ENCODE measurements at places on chromosomes 12 and 14. TPM values are rescaled to one million over a fixed set of nuclear protein-coding genes. Genes with fewer than 3 reads are reported as not detected.

ARHGDIB gene
- total RNA-seq, result 636 TPM

OAS1 gene
- total RNA-seq, result 7.5 TPM

USP44 gene
- 2.0 TPM for total RNA-seq

DNAI7 gene
- not detected for total RNA-seq

KRT2 gene
- total RNA-seq, result not detected

TBX3 gene
- total RNA-seq, result 1.8 TPM

KRT3 gene
- not detected for total RNA-seq

DTX1 gene
- total RNA-seq, result not detected

KRT72 gene
- total RNA-seq, result not detected

YBX3 gene
- 311 TPM for total RNA-seq

FITM1 gene
- total RNA-seq, result not detected

MYO1H gene
- total RNA-seq, result not detected

KLHL42 gene
- 25.2 TPM for total RNA-seq

HSPA2 gene
- 8.7 TPM for total RNA-seq

FAM90A1 gene
- total RNA-seq, result not detected

SYT1 gene
- total RNA-seq, result 2.9 TPM

PRR4 gene
- 0.76 TPM for total RNA-seq

SLC6A15 gene
- total RNA-seq, result 2.3 TPM

IGFBP6 gene
- 8.5 TPM for total RNA-seq

GPD1 gene
- under 0.01 TPM for total RNA-seq

IGF1 gene
- 1.4 TPM for total RNA-seq

KCNC2 gene
- not detected for total RNA-seq

SLC38A4 gene
- 0.33 TPM for total RNA-seq

KRT79 gene
- total RNA-seq, result not detected

CLEC4C gene
- not detected for total RNA-seq

CPNE8 gene
- total RNA-seq, result 29.2 TPM

PCED1B gene
- total RNA-seq, result 0.38 TPM

IFT43 gene
- total RNA-seq, result 28.1 TPM

KRT78 gene
- total RNA-seq, result not detected

MYF5 gene
- total RNA-seq, result not detected

TDRD9 gene
- total RNA-seq, result 1.2 TPM

CLEC12A gene
- not detected for total RNA-seq

CFAP54 gene
- 15.0 TPM for total RNA-seq

NKX2-1 gene
- not detected for total RNA-seq

LMNTD1 gene
- 0.29 TPM for total RNA-seq

ERP27 gene
- total RNA-seq, result 0.33 TPM

IL22 gene
- not detected for total RNA-seq

PLA2G1B gene
- not detected for total RNA-seq

KRT83 gene
- total RNA-seq, result not detected

SUDS3 gene
- 27.1 TPM for total RNA-seq

AHSA1 gene
- total RNA-seq, result 76.1 TPM

EIF2S1 gene
- 191 TPM for total RNA-seq

MYF6 gene
- total RNA-seq, result not detected

BICDL1 gene
- not detected for total RNA-seq

RASSF9 gene
- total RNA-seq, result 4.3 TPM

SOAT2 gene
- not detected for total RNA-seq

FOXG1 gene
- not detected for total RNA-seq

MTERF2 gene
- total RNA-seq, result 4.9 TPM

SMIM41 gene
- 0.19 TPM for total RNA-seq

TAS2R13 gene
- total RNA-seq, result 2.4 TPM

B4GALNT1 gene
- not detected for total RNA-seq

SRRM4 gene
- total RNA-seq, result not detected

RASAL1 gene
- not detected for total RNA-seq

APOF gene
- total RNA-seq, result not detected

EFS gene
- total RNA-seq, result not detected

All from vein endothelial cell (primary cell).